ENCODE measurements at places on chromosomes 13 and 19. TPM values are rescaled to one million over a fixed set of nuclear protein-coding genes. Genes with fewer than 3 reads are reported as not detected.

Gene PEPD
- total RNA-seq, result 24.3 TPM

Gene CIC
- total RNA-seq, result 98.8 TPM

Gene PRODH2
- total RNA-seq, result not detected

Gene CEACAM16
- not detected for total RNA-seq

Gene CGB5
- total RNA-seq, result not detected

Gene ZNF296
- 2.3 TPM for total RNA-seq

Gene MAG
- total RNA-seq, result 0.32 TPM

Gene SIGLEC8
- total RNA-seq, result not detected

Gene USE1
- total RNA-seq, result 27.8 TPM

Gene LNX2
- total RNA-seq, result 6.5 TPM

Gene SAMD1
- total RNA-seq, result 68.7 TPM

Data from T-helper 1 cell treated with Interleukin-12 subunit alpha and Interleukin-12 subunit beta and Interleukin-4 antibody, amounts not matched to agents 30 ng/mL and 1 ng/mL, for 36 hours (primary cell).